ENCODE measurements at places on chromosomes 3 and 15.
A peak's percentile ranks its signal among the peaks of the same experiment; 100 is the strongest.

DNA sequence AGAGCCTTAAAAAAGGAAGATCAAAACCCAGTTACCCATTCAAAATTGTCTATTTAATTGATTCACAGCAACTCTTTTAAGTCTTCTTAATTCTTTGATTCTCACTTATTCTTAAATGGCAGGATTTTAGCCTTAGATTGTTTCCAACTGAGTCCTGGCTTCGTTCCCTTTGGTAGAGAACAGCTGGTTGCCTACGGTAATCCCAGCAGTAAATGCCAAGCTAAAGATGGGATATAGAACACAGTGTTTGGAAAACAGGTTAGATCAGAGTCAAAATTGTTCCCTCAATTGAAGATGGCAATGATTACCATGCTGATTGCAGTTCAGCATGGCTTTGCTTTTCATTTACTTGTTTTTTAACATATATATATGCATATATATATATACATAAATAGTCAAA is 300.9 kb downstream of the PYDC2 start:
- no peak for DNase-seq

GRCh38 chr3:279325-279724 is 82.8 kb downstream of the CHL1 start:
- no peak for DNase-seq

GRCh38 chr3:193387596-193387995 is 9.0 kb upstream of the ATP13A5 start:
- no peak for DNase-seq

GRCh38 chr3:179196098-179196497 is 47.9 kb downstream of the PIK3CA start:
- DNase-seq = no peak

DNA sequence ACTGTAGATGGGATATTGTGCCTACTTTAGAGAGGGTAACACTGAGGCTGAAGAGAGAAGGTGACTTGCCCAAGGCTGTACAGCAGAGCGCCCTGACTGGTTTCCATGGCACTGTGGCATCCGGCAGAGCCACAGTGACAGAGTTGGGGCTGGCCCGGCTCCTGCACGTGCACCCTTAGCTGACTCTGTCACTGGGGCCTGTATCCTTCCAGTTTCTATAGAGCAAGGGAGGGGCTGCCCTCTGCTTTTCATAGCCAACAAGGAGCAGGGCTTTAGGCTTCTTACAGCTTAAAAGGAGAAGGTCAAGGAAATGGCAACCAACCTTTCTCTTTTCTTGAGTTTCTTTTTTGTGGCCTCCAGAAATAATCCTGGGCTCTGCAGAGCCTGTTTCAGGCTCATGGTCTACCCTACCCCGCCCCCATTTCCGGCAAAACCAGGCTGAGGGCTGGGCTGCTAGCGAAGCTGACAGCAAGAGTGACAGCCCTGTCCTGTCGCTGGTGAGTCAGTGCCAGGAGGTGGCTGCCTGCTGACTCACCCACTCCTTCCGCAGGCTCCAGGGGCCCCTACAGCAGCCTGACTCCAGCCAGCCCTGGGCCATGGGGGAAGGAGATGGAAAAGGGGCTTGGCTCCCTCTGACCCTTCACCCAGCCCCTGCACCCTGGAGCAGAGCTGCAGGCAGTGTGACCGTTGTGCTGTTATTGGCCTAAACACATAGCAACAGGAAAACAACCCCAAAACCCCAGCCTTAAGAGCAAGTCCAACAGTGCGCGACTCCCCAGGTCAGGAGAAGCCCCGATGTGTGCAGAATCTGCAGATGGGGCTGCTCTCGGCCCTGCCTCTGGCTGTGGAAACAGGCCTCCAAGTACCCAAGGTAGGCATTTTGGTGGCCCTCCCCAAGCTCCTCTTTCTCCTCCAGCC is 29.8 kb downstream of the SLC6A6 start:
- DNase-seq = peak; percentile 96

Measured in activated CD4-positive, alpha-beta T cell treated with anti-CD3 and anti-CD28 coated beads, Interleukin-2, amount 50 U/mL, for 48 hours (primary cell).